ENCODE measurements at places on chromosomes 2 and 18.

- DNase-seq, result no peak
These were observed 30.3 kb upstream of the IL37 start for GRCh38 chr2:112880696-112881095.

- DNase-seq, result no peak
These were observed 47.0 kb downstream of the COBLL1 start for GRCh38 chr2:164794432-164795231.

DNA sequence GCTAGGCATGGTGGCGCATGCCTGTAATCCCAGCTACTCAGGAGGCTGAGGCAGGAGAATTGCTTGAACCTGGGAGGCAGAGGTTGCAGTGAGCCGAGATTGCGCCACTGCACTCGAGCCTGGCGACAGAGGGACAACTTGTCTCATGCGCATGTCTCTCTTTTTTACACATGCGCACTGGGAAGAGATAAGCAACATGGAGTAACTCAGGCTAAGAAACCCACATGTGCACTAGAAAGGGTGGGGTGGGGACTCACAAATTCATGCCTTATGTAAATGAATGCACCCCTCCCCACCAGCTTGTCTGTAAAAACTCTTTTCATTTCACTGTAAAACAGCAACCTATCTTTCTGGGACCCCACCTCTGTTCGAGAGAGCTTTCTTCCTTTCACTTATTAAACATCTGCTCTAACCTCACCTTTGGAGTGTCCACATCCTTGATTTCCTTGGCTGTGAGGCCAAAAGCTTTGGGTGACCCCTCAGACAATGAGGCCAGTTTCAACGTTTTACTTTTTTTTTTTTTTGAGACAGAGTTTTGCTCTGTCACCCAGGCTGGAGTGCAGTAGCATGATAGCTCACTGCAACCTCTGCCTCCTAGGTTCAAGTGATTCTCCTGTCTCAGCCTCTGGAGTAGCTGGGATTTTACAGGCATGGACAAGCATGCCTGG lies 91.6 kb upstream of the RMP24 start:
- DNase-seq, result no peak

DNA sequence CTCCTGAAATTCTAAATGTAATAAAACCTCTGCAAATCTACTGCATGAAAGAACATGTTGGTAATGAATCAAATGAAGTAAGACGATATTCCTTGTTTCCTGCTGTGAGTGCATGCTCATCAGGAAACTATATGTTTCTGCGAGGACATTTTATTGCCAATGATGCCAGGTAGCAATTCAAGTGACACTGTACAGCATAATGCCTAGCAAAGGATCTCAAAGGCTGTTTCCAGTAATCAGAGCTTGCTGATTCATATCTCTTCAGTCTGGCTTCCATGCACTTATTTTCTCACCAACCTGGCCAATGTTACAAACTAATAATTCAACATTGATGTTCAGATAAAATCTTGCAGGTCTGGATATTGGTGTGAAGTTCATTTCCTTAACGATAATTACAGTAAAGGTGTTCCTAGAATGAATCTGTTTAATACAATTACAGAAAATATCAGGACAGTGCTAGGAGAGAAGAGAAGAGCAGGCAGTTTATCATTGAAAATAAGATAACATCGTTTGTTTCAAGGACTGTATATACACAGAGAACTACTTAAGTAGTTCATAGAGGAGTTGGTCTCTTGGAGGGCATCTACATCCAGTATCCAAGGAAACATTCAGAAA lies 568.5 kb upstream of the SOX11 start:
- DNase-seq, result no peak

Data from KBM-7 (cell line).